ENCODE measurements at places on chromosomes 1 and 21.

- DNase-seq, result no peak
Observed at GRCh38 chr21:17866590-17866989, 47.4 kb upstream of the C21orf91 start.

- DNase-seq, result no peak
Observed at GRCh38 chr1:65255656-65256050, 53.7 kb upstream of the DNAJC6 start.

- peak; percentile 1 for DNase-seq
Observed at GRCh38 chr1:73162564-73162963, 880.2 kb upstream of the NEGR1 start.

- DNase-seq, result no peak
Observed at GRCh38 chr1:224713228-224713627, 97.1 kb downstream of the CNIH3 start.

DNA sequence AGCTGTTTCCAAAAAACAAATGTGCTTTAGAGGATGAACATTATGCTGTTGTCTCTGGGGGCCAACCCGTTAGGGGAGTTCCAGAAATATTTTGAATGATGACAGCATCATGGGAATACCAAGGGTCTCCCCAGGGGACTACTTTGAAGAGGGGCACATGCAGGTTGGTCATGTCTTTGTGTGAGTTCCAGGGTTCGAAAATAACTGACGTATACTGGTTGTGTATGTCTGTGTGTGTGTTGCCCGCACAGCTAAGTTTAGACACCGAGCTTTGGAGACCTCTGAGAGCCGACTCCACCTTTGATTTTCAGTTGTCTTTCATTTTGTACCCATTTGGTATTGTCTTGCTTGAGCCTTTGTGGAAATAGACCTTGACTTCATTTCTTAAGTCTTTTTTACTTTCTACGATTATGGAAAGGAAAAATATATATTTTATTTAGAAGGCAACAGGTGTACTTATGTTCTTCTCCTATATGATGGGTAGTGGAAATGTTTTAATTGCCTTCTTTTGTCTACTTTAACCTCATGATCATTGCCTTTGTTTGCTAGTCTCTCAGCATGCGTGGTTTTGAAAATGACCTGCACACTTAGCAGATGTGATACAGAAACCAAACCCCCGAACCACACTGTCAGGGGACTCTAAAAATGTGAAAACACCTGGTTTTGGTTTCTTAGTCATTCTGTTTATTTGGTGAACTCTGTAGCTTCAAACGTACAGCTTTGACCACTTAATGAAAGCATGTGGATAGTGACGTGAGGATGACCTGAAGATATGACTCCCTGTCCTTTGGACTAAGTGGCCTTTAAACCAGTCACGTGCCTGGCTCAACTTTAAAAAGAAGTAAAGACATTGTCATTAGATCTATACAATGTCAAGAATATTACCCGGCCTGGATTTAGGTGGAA lies 56.5 kb downstream of the GALNT2 start:
- DNase-seq, result peak; percentile 44

DNA sequence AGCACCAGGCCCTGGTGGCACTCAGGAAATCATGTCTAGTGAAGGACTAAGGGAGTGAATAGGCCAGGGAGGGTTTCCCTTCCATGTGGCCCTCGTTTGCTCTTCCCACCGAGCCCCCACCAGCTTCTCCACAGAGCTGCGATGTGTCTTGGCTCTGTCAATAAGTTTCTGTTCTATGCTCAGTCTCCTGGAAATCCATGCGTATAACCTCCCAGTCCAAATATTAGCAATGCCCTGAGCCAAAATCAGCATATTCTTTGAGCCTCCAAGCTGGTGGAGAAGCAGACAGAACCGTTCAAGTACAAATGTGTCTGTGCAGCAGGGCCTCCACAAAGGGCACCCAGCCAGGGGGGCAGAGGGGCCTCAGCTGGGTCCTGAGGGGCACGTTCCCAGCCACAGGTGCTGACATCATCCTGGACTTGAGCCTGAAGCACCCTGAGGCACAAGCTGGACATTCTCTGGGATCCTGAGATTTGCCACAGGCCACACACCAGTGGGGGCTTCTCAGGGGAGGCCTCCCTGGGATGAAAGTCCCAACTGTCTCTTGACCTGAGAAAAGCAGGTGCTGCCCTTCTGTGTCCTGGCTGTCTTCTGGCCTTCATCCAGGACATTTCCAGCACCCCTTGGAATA lies 350.5 kb upstream of the VAMP3 start:
- DNase-seq, result peak; percentile 22

- peak; percentile 75 for DNase-seq
Observed at GRCh38 chr1:67838180-67838910, 5.1 kb upstream of the GNG12 start.

DNA sequence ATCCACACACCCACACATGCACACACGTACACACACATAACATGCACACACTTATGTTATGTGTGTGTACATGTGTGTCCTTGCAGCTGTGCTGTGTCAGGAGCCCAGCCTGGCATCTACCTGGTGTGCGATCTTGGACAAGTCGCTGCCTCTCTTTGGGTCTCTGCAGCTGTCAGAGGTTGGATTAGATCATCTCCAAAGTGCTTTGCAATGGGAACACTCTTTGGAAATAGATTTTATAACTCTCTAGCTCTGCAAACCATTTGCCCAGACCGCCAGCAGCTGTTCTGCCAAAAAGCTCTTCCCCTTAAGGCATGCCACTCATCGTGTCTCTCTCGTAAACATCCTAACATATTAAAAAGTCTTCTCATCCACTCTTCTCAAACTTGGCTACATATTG lies 4.7 kb downstream of the PKP1 start:
- DNase-seq, result no peak

DNA sequence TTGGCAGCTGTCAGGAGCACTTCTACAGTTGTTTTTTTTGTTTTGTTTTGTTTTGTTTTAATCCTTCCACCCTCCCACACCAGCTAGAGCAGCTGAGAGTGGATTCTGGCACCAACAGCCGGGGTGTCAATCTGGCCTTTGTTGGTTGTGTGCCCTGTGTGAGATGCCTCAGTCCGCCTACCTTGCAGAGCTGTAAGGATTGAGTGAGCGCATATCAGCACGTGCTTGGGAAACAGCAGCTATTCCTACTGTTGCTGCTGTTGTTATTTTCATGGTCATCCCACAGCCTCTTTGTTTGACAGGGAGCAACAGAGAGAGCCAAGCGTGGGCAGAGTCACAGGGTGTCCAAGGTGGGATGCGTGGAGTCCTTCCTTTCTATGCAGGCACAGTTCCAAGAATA lies 50.4 kb downstream of the PGBD5 start:
- no peak for DNase-seq

DNA sequence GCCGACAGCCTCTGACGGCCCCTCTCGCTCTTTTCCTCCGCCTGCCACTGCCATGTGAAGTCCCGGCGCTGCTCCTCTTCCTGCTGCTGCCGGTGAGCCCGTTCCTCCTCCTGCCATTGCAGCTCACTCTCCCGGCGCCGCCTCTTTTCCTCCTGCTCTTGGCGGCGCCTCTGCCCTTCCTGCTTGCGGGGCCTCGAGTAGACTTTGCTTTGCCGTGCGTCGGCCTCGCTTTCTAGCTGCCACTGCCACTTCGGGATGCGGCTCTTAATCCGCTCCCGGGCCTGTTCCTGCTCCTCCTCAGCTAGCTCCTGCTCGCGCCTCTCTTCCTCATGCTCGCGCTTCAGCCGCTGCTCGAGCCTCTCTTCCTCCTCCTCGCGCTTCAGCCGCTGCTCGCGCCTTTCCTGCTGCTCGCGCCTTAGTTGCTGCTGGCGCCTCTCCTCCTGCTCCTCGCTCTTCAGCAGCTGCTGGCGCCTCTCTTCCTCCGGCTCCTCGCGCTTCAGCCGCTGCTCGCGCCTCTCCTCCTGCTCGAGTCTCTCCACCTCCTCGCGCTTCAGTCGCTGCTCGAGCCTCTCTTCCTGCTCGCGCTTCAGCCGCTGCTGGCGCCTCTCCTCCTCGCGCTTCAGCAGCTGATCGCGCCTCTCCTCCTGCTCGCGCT lies 4.3 kb downstream of the TCHH start:
- no peak for DNase-seq

GRCh38 chr1:119140177-119141019 lies at the start of gene WARS2:
WARS2 (minus strand) TSS chr1:119140653; CDS start chr1:119140644, 9 bp downstream.
- DNase-seq, result peak; percentile 97

- no peak for DNase-seq
Observed at GRCh38 chr1:206828061-206828460, 37.4 kb upstream of the IL20 start.

GRCh38 chr1:43143441-43143888 lies 28.6 kb downstream of the EBNA1BP2 start:
- DNase-seq, result peak; percentile 32

- DNase-seq, result peak; percentile 77
Observed at GRCh38 chr1:11736746-11737639, 1.1 kb downstream of the AGTRAP start.

DNA sequence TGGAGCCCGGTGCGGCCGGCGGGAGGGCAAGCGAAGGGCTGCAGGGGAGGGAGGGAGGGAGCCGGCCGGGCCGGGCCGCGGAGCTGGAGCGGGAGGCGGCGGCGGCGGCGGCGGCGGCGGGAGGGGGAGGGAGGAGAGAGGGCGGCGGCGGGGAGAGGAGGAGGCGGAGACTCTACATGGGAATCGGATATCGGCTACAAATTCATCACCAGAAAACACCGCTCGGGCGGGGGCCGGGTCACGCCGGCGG lies at the start of gene AKT3:
AKT3 (minus strand) TSS at position 42 of the 250 bp plus-strand sequence. CDS start 7,073 bp downstream, outside the sequence.
- DNase-seq, result peak; percentile 82

DNA sequence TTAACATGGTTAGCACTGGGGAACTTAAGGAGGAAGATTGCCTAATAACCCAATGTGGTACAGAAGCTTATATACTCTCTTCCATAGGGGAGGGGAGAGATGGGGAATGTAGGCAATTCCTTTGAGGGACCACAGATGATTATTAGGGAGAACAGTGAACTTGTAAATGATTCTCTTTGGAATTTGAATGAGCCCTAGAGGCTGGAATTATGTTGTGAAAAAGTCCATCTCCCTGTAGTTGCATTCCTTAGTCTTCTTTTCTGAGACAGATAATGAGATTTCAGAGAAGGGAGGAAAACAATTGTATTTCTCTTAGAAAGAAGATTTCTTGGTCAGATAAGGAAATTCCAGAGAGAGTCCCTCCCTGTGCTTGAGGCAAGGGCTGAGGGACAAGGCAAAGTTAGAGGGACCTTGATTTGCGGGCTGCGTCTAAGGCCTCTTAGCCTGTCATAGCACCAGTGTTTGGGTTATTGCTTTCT lies 89.0 kb upstream of the HMCN1 start:
- peak; percentile 81 for DNase-seq

DNA sequence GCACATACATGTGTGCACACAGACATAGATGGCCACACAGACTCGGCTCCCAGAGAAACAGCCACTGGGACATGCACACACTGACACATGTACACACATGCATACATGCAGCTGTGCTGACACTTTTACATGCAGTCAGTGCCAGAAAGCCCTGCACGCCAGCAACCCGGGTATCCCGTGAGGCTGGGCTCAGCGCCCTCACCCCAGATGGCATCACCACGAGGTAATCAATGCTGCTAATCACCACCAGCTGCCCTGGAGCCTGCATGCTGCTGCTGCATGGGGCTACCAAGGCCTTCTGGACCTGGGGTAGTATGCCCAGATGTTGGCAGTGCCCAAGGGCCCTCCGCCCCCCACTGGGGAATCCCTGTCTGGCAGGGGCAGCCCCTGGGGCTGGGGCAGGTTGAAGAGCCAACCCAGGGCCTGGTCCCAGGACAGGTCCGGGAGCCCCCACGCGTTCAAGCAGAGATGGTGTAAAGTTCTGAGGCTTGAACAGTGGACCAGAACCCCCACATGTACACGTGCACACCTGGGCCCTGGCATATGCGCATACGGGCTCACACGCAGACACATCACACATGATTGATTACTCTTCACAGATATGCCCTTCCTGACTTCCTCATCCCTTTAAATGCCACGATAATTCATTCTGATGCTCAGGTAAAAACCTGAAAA lies 2.7 kb upstream of the COL16A1 start:
- DNase-seq, result no peak

GRCh38 chr1:154276797-154277196 lies 4.4 kb downstream of the HAX1 start:
- no peak for DNase-seq

DNA sequence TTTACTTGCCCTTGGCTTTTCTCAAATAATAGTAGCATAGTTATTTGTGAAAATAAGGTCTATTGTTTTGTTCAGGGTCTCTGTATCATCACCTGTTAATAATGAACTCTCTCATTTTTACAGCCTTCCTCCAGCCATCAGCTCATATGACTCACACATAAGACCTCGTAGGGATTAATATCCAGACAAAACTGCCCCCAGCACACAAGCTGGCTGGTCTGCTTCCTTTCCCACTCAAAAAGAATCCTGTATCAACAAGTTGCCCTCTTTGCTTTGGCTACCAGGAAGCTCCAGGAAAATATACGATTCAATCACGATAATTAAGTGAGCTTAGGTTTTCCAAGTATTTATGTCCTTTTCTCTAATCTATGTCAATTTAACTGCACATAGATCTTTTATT lies 119.2 kb downstream of the DMRTB1 start:
- DNase-seq, result peak; percentile 50

- no peak for DNase-seq
Observed at GRCh38 chr1:2909797-2910196, 108.3 kb upstream of the TTC34 start.

DNA sequence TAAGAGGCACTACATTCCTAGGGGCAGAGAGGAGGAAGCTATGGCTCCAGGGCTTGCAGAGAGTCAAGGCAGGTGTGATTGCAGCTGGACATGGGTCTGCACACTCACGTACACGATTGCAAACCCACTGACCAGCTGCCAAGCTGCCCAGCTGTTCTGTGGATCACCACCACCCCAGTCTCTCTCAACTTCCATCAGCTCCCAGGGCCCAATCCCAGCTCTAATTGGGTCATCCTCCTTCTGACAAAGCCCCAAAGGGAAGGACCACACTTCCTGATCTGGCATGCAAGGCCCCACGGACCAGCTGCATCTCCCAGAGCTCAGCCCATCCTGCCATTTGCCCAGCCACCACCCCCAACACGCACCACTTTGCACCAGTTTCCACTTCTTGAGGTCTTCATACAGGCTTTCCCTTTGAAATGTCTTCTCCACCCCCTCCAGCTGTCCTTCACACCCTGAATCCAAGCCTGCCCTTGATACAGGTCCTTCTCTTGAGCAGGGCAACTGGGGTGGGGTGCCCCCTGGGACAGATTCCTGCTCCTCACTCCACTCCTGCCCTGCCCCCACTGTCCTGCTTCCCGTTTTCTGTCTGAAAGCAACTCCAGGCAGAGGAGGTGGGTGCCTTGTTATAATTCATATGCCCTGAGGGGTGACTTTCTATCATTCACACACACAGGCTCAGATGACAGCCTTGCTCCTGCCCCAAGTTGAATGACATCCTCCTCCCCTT lies 179.4 kb upstream of the EDN2 start:
- DNase-seq, result peak; percentile 31

DNA sequence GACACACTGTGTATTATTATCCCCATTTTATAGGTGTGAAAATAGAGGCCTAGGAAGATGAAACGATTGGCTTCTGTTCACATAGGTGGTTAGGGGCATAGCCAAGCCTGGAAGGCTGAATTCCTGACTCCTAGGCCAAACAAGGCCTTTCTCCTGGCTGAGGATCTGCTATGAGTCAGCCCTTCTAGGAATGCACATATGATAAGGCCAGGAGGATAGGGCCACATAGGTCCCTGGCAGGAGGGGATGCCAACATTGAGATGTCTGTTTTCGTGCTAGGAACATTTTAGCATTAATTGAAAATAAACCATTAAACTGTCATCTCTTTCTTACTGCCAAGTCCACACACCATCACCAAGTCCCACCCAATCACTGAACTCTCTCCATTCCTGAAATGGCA lies 9.2 kb downstream of the CSMD2 start:
- peak; percentile 79 for DNase-seq

Data from M059J (cell line).